ENCODE measurements at places on chromosomes 6 and 20.
A peak's percentile ranks its signal among the peaks of the same experiment; 100 is the strongest.

DNA sequence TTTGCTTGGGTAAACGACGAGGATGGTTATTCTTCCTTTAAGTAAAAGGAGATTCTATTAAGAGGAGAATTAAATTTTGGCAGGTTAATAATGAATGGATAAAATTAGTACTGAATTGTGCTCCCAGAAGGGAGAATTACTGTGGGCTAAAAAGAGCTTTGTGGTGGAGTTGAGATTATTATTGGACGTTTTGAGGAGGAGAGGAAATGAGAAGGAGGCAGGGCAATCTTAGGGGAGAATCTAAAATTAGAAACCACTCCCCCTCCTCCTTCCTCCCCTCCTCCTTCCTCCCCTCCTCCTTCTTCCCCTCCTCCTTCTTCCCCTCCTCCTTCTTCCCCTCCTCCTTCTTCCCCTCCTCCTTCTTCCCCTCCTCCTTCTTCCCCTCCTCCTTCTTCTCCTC, 331.8 kb downstream of the PRL start:
- no peak for DNase-seq

DNA sequence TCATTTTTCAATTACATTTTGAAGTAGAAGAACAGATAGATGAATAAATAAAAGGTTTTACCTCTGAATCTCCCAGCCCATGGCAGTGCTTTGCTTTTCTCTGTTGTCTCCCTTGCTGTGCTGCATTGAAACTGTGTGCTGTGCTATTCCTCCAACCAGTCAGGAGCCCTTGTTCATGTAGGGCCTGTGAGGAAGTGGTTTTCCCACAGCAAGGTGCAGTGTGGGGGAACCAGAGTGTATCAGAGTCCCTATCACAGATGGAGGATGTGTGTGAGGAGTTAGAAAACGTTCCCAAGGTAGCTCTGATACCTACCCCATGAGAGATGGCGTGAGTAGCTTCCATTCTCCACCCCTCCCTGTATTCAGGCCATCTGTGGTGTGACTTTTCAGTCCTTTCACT, 72.8 kb upstream of the RALGAPA2 start:
- no peak for DNase-seq

- no peak for DNase-seq
Measured at GRCh38 chr20:14583413-14583812, 246.0 kb upstream of the FLRT3 start.

- DNase-seq, result no peak
Measured at GRCh38 chr6:80217794-80218193, 111.3 kb downstream of the BCKDHB start.

DNA sequence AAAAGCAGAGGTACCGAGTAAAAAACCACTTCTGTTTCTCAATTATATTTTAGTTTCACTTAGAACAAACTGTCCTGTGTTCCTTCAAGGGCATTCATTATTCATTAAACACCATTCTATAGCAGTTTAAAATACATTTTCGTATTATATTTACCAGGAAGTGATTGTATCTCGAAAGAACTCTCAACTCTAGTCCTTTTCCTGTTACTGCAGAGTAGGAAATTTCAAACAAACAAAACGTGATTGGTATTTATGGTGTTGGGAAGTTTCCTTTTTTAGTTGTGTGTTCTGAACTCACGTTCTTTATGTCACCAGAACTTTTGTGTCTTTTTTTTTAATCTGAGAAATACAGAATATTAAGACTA, 139.5 kb upstream of the BTBD3 start:
- DNase-seq, result no peak

DNA sequence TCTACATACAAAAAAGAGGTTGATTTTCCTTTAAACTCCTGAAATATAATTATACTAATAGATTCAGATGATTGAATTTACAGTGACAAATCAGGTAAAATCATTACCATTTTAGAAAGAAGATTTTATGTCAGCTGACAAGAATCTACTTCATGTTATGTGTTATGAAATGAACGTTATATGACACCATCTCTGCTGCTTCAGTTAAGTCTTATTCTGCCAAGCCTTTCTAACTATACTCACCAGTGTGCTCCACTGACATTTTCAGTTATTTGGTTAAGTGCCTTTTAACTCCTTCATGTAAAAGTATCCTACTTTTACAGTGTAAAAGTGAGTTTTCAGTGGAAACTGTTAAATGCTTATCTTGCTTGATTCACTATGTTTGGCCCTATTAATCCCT, 80.4 kb downstream of the RWDD2A start:
- no peak for DNase-seq

- DNase-seq, result no peak
Measured at GRCh38 chr6:142884214-142885035, 60.6 kb downstream of the HIVEP2 start.

- DNase-seq, result no peak
Measured at GRCh38 chr6:139324301-139324555, 32.4 kb upstream of the TXLNB start.

DNA sequence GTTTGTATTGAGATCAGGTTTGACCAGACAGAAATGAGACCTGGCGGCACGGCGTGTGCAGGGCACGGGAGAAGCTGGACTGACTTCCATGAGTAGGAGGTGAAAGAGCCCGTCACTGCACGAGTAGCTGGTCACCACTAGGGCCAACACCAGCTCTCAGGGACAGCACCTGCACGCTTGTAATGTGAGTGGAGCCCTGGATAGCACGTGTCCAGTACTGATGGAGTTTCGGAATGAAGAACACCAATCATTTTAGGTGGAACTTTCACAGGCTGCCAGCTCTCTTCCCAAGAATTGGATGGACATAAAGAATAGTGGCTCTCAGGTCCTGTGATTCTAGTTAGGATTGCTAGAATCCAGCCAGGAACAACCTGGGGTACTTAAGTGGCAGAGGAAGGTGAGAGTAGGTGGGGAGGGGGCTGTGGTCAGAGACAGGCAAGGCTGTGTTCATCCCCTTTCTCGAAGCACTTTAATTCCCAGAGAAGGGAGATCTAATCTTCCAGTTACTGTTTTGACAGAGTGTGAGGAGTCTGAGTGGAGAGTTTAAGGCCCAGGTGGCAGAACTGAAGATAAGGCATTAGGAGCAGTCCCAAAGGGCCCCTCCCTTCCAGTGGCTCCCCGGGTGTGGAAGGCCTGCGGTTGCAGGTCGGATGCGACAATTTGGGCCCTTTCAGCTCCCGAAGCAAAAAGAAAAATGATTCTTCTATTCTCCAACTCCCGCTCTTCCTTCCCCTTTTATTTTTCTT, 314.8 kb downstream of the QKI start:
- no peak for DNase-seq

GRCh38 chr6:103273048-103273447, 1586.7 kb downstream of the HACE1 start:
- no peak for DNase-seq

GRCh38 chr6:15588971-15589634, 73.7 kb downstream of the DTNBP1 start:
- no peak for DNase-seq

- no peak for DNase-seq
Measured at GRCh38 chr6:61538801-61539200, 747.2 kb downstream of the KHDRBS2 start.

- DNase-seq, result no peak
Measured at GRCh38 chr6:166903500-166903899, 52.9 kb downstream of the RNASET2 start.

DNA sequence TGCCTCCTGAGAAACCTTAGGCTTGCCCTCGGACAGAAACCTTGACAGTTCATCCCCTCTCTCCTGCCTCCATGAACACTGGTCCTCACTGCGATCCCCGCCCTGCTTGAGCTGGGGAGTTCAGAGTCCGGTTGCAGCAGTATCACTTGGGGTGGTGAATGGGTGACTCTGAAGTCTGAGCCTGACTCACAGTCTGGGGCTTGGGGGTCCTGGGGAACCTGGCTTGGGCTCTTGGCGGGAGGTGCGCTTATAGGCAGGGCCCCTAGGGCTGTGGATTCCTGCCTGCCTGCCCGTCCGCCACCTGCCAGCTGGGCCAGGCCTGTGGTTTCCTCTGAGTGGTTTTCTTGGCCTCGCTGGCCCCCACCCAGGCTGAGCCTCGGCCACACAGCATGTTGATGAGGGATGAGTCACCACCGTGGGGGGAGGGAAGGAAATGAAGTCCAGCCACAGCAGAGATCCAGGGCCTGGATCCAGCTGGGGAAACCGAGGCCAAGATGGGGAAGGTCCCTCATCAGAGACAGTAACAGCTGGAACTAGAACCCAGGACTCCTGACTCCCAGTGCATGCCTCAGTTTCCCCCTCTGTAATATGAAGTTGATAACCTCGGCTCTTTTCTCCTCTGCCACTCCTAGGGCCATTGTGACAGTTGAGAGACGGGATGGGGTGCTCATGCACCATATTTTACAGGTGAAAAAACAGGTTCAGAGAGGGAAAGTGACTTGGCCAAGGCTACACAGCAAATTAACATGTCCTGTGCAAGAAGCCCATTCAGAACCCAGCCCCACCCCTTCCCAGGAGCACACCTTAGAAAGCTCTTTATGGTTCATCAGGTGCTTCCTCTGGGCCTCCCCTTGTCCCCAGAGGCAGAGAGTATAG, 9.2 kb downstream of the FOXS1 start:
- no peak for DNase-seq

DNA sequence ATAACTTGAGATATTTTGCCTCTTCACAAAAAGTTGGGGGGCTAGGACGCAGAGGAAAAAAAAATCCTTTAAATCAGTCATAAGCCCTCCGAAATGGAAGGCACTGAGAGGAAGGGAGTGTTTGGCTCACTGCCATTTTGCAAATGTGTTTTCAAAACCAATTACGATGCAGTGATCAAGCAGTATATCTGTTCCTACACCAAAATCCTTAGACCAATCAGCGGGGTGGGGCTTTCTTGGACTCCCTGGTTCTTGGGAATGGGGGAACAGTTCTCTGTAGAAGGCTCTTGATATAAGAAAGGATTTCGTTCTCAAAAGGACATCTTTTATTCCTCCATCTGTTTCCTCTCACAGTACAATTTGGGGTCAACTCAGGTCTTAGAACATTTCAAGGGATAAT, 478.6 kb upstream of the JARID2 start:
- DNase-seq, result no peak

GRCh38 chr6:89133981-89134380, 11.9 kb upstream of the PM20D2 start:
- DNase-seq, result no peak

GRCh38 chr6:33585403-33586107, 5.5 kb upstream of the BAK1 start:
- peak; percentile 95 for DNase-seq

GRCh38 chr20:25246182-25246999, 1.5 kb upstream of the PYGB start:
- no peak for DNase-seq

- no peak for DNase-seq
Measured at GRCh38 chr6:89404512-89404911, 7.6 kb downstream of the RRAGD start.

- DNase-seq, result no peak
Measured at GRCh38 chr6:112931832-112932231, 584.7 kb downstream of the RFPL4B start.

DNA sequence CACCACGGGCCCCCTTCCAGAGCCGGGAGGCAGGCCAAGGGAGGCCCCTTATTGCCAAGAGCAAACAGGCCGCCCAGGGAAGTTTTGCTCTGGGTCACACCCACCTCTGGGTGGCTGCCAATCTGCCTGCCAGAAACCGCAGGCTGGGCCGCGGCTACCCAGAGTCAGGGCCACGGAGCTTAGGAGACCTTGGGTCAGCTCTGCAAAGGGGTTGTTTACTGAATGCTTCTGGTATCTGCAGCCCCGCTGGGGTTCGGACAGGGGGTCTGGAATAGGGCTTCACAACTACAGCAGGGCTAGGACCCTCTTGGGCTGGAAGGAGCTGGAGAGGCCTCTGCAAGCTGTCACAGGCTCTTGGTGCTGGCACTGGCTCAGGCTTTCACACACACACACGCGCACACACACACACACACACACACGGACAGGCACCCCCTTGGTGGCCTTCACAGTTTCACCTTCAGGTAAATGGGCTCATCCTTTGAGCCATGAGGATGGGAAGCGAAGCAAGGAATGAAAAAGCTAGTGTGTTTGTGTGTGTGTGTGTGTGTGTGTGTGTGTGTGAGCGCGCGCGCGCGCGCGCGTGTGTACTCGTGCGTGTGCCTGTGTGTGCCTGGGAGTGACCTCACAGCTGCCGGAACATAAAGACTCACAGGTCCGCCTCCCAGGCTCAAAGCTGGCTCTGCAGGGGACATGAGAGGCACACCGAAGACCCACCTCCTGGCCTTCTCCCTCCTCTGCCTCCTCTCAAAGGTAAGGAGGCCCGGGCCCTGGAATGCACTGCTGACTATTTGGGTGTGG, at the start of gene CCN5:
TSS of gene CCN5 (plus strand) at position 669 of the 798 bp plus-strand sequence. CDS start at position 691, 22 bp downstream.
- DNase-seq, result no peak

- DNase-seq, result no peak
Measured at GRCh38 chr6:42025066-42025844, 25.1 kb upstream of the TAF8 start.

DNA sequence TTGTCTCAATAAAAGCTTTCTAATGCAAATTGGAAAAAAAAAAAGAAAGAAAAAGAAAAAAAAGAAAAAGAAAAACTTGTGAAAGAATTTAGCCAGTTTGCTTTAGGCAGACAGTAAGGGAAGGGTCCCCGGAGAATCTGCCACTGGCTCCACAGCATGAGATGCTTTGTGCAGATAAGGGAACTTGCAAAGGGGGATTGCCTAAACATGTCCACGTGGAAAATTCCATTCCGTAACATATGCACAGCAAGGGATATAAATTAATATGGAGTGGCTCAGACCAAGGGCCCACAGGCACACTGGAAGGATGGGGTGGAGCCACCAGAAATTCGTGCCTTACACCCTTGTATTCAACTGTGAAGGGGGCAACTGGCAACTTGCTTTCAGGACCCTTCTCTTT, 45.4 kb downstream of the MKKS start:
- DNase-seq, result no peak

DNA sequence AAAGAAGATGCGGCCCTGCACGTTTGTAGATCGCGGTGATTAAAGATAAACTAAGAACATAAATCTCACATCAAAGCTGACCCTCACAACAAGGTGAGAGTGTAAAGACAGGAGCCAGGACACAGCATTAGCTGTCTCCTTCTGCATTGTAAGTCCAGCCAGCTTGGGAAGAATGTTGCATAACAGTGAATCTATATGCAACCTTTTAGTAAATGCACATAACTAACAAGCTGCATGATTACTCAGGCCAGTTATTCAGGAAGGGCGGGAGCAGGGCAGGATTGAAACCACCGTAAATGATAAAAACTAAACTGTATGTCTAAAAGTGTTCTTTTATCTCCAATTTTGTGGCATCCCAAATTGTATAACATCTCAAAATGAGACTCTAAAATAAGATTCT, 57.1 kb downstream of the POPDC3 start:
- DNase-seq, result no peak

DNA sequence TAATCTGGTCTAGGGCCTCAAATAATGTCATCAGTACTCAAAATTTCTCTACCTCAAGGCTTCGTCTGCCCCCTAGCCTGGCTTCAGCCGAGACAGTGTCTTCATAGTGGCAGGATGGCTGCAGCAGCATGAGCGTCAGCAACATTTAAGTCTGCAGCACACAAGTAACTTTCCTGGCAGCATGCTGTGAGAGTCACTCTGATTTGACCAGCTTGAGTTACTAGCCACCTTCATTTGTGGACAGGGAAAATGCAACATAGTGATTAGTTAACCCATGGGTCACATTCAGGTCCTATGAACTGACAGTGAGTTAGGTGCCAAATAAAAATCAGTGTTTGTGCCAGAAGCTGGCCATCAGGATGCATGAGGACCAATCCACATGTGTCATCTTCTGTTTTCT, 209.9 kb upstream of the SLC35B3 start:
- DNase-seq, result no peak
